Urinary bladder (tissue), 4 donors: ENCODE measurements at places on chromosomes 12 and 14. TPM values are rescaled to one million over a fixed set of nuclear protein-coding genes. Genes with fewer than 3 reads are reported as not detected.
A peak's percentile ranks its signal among the peaks of the same experiment; 100 is the strongest.

GRCh38 chr12:44972746-44973421, 78.0 kb downstream of the DBX2 start:
- no peak for DNase-seq

DNA sequence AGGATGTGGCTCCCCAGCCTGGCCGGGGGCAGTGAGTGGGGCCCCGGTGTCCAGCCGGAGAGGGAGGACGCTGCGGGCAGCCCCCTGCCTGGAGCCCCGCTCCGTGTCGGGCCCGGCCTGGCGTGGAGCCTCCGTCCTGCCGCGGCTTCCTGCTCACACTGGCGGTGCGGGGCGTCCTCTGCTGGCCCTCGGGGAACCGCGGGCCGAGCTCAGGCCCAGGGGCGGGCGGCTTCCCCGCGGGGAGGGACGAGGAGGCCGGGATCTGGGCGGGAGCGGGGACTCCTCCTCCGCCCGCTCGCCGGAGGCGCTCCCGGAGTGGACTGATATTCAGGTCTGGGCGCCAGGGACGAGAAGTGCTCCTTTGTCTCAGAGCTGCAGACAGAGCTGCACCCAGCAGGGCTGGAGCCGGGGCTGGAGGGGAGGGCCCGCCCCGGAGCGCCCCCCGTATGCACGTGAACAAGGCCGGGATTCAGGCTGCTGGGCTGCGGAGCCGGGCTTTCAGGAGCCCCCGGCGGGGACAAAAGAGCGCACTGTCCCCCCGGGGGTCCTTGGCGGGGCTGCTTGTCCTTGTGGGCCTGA, 2.2 kb downstream of the MMP17 start:
- peak; percentile 39 for DNase-seq

- DNase-seq: no peak
Observed at GRCh38 chr14:77025744-77026165, 2.8 kb downstream of the IRF2BPL start.

- no peak for DNase-seq
Observed at GRCh38 chr14:106459971-106460730, 933.8 kb downstream of the TMEM121 start.

Gene SLC39A9
- 108 TPM for total RNA-seq

DNA sequence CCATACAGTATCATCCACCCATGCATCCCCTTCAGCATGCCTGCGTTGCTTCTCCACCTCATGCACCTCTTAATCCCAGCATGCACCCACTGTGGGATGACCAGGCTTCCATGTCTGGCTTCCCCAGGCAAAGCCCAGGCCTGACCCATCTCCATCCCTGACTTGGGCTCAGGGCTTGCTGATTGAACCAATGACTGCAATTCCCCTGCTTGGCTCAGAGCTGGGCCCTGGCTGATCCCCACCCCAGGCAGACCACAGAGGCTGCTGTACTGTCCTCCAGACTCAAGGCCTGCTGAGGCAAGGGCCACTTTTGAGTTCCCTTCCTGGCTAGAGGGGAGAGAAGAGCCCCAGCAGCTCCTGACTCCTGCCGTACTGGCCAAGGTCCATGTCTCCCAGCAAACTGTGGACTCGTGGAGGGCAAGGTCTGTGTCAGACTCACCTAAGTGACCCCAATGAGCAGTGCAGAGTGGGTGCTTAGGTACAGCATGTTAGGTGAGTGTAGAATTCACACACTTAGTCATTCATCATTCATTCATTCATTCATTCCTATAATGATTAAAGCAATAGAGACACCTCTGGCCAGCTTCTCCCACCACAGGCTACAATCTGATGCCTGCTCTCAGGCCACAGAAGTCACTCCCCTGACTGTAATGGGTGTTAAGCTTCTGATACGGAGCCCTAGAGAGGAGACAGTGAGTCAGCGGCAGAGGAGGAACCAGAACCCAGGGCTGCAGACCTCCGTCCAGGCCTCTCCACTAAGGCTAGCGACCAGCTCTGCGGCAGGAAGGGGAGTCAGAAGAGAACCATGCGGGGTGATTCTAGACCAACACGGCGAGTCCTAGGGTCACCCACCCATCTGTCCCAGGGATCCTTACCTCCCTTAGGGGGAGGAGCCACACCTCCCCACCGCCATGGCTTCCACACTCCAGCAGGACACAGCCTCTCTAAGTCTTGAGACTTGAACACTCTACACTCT, 2.9 kb downstream of the BEGAIN start:
- no peak for DNase-seq

Gene EPS8
- total RNA-seq: 133 TPM

Gene GLIPR1
- 23.3 TPM for total RNA-seq

DNA sequence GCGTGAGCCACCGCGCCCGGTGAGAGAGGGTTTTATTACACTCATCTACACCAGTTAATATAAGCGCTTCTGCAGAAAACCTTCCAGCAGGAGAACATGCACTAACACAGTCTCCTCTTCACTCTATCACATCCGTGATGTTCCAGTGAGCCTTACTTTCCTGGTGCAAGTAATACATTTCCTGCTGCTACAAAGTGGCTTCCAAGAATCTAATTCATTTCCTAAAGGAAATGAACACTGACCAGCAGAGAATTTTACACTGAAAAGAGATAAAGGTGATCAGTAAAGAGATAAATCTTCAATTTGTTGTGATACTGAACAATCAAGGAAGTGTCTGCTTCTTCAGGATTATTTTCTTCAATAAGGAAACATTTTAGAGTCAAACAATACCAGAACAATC, 39.5 kb downstream of the ZFYVE21 start:
- no peak for DNase-seq

DNA sequence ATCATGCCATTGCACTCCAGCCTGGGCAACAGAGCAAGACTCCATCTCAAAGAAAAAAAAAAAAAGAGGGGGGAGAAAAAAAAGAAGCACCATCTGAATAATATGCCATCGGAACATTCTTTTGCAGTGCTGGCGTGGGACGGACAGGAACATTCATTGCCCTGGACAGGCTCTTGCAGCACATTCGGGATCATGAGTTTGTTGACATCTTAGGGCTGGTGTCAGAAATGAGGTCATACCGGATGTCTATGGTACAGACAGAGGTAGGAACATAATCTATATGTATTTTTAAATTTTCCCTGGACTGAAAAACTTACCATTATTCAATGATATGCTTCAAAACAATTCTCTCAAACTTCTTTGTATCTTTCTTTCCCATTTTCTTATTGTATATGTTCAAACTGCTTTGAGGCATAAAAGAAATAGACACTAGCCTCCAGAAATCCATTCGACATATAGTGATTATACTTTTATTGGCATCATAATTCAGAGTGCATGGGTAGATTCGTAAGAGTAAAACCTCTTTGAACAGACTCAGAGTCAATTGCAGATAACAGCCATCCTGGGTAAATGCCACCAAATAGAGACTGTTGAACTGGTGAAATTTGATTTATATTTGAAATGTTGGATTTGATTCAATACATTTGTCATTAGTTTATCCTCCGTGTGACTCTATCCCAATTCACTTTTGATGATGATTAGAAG, 199.7 kb downstream of the EPS8 start:
- no peak for DNase-seq

DNA sequence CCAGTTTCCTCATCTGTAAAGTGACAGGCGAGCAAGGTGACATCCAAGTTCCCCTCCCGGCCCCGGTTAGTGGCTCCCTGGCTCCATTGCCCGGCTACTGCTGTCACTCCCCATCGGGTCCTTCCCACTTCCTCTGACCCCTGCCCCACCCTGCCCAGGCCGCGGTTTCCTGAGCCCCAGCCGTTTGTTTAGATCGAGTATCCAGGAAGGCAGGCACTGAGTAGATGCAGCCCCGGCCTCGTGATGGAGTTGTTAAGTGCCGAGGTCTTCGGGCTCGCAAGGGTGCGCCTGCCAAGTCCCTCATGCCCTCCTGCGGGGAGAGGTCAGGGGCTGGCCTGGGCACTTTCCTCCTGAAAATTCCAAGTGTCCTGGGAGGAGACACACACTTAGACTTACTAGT, 55.4 kb downstream of the TEAD4 start:
- no peak for DNase-seq

- peak; percentile 73 for DNase-seq
Observed at GRCh38 chr12:63844391-63845341, at the start of gene SRGAP1. Gene SRGAP1 (plus strand): TSS chr12:63844700. CDS start chr12:63844817, 117 bp downstream.

- no peak for DNase-seq
Observed at GRCh38 chr12:121549075-121549474, 31.7 kb downstream of the KDM2B start.

- DNase-seq: no peak
Observed at GRCh38 chr14:61646366-61647116, 48.8 kb upstream of the HIF1A start.

DNA sequence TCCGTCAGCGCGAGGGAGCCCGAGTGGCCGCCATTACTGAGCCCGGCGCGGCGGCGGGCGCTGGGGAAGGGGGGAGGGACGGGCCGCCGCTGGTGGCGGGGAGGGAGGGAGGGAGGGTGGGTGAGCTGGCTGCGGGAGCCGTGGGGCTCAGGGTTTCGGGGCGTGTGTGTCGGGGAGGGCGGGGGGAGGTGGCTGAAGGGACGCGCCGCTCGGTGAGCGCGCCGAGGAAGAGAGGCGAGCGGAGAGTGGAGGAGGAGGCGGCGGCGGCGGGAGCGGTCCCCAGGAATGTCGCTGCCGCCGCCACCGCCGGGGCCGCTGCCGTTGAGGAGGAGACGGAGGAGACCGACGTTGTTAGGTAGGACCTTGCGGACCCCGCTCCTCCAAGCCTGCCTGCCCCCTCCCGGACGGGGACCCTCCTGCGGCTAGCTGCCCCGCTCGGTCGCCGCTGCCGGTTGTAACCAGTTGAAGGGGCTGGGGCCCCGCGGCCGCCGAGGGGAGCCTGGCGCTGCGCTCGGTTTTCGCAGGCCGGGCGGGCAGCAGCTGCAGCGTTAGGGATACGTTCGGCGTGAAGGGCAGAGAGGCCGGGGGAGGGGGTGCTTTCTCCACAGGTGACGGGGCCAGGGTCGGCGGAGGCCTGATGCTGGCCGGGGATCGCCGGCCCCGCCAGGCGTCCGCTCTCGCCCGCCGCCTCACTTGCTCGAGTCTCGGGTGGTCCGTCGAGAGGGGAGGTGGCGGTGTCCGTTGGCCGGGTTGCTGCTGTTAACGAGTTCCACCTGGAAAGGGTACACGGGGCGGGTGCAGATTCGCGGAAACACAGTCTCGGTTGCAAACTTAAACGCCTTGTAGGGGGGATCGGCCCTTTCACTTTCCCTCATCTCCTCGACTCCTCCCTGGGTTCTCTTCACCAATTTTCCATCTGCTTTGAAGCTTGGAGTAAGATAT, at the start of gene ARHGAP5:
Gene ARHGAP5, plus strand, starts transcription at position 224 of the 942 bp plus-strand sequence. CDS start 13,366 bp downstream, outside the sequence.
- no peak for DNase-seq
